ENCODE measurements at places on chromosomes 4 and X.

DNA sequence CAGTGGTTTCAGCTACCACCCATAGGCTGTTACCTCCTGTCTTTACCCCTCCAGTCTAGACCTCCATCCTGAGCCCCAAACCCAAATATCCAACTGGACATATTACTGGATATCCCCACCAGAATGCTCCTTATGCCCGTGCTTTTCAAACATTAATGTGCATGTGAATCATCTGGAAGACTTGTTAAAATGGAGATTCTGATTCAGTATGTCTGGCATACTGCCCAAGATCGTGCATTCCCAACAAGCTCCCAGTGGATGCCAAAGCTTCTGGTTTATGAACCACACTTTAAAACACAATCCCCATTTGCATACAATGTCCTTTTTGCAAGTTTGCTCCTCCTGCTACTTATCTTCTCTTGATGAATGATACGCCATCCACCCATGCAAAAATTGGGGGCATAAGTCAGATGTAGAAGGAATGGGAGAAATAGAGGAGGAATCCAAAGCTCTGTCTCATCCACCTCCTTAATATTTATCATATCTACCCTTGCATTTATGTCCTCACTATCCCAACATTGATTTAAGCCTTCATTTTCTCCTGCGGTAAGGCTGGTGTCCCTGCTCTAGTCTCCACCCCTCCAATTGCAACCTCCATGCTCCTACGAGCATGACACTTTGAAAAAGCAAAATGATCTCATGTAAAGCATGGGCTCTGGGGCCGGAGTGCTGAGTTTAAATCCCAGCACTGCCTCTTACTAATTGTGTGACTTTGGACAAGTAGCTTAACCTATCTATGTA lies 7.4 kb upstream of the PGRMC1 start:
- no peak for DNase-seq

- DNase-seq, result no peak
Measured at GRCh38 chr4:38390969-38391545, 272.9 kb upstream of the KLF3 start.

GRCh38 chrX:3743801-3744439 lies 30.5 kb upstream of the PRKX start:
- DNase-seq, result no peak

DNA sequence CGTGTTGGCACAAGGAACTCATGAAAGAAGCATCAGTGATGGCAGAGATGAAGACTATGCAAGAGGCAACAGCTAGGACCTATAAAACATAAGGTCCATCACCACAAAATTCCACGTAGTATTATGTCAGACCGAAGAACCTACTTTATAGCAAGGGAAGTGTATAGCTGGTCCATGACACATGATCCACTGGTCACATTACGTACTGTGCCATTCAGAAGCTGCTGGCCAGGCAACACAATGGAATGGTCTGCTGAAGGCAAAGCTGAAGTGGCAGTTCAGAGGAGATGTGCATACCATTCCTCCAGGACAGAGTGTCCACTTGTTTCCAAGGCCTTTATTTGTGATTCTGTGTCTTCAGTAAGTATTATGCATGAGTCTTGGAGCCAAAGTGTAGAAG lies 215.5 kb upstream of the UGT8 start:
- no peak for DNase-seq

- DNase-seq, result no peak
Measured at GRCh38 chr4:154911608-154912098, 130.6 kb downstream of the RBM46 start.

- no peak for DNase-seq
Measured at GRCh38 chr4:67037504-67038227, 507.6 kb downstream of the CENPC start.

DNA sequence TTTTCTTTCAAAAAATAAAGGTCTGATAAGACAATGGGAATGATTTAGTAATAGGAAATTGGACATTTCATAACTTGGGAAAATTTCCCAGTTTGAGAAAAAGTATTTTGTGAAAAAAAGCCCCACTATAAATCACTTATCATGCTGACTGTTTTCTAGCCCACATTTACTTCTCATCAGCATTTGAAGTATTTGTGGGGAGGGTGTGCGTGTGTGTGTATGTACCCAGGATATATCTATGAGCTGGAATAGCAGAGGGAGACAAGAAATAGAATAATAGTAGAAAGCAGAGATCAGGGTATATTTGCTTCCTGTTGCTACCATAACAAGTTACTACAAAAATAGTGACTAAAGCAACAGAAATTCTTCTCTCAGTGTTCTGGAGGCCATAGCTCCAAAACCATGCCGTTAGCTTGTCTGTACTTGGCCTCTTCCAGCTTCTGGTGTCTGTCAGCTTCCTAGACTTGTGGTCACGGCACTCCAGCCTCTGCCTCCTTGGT lies 139.8 kb downstream of the PTTG2 start:
- DNase-seq, result no peak

DNA sequence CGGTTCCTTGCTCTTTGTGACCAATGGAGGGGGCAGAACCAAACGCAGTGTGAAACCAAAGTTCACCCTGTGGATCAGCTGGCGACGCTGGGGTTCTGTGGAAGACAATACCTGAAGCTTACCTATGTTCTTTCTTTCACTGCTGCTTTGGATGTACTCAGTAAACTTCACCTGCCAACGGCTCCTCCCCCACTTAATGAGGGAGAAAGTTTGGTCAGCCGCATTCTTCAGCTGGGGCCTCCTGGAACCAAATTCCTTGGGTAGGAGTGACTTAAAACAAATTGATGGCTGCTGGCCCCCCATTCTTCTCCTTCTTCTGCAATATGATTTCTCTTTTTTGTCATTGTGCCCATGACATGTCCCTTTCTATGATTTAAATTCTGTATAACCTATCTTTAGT lies 282.4 kb downstream of the ANK2 start:
- DNase-seq, result no peak

DNA sequence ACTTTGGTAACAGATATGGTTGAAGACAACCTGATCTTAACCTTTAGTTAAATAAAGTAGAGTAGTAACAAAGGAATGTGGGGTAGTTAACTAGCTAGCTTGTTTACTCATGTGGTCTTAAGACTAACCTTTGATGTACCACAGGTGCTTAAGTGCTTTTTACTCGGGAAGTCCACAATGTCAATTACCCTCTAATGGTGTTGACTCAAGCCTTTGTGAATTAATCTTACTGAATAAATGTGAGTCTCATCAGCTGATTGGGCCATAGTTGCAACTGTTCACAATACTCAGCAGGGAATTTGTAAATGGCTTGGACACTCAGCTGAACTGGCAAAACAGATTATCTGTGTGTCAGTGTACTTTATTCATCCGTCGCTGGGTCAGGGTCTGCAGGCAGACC lies 119.0 kb upstream of the UGT8 start:
- no peak for DNase-seq

- no peak for DNase-seq
Measured at GRCh38 chrX:46576458-46576857, 2.9 kb downstream of the CHST7 start.

DNA sequence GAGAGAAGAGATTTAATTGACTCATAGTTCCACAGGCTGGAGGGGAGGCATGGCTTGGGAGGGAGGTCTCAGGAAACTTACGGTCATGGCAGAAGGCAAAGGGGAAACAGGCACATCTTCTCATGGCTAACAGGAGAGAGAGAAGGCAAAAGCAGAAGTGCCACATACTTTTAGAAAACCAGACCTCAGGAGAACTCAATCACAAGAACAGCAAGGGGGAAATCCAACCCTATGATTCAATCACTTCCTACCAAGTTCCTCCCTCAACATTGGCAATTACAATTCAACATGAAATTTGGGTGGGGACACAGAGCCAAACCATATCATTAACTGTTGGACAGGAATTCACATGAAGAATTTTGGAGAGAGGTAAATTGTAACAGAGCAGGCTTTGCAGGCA lies 485.3 kb upstream of the PITX2 start:
- DNase-seq, result no peak

DNA sequence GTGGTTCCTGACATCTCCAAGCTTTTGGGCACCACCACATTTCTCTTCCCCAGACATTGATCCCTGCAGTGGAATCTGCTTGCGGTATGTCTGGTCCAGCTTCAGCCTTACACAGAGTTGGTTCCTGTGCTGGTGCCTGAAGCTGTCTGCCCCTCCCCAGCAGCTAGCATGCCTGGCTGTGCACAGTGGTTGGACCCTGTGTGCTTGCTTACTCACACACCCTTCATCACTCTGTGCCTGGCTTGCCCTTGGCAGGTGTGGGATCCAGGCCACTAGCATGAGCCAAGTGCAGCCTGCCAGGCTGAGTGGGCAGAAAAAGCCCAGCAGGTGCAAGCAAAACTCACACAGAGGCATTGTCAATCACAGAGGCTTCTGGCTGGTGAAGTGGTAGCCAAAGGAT lies 473.8 kb downstream of the ACTRT1 start:
- DNase-seq, result no peak

- no peak for DNase-seq
Measured at GRCh38 chr4:168119100-168119499, 26.8 kb downstream of the ANXA10 start.

DNA sequence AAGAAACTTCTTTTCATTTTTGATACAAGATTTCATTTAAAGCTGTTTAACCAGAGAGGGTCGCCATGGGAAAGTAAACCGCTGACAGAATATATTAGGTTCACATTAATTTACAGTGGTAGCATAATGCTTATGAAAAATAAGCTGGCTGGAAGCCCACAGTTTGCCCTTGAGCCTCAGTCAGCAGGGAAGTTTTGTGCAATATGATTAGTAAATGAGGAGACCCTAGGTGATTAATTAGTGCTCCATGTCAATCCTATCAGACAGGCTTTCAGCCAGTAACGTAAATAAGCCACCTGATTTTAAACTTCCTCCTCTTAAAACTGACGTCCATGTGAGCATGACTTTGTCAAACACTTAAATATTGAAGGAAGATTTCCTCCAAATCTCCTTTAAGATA lies 134.2 kb downstream of the TSPAN5 start:
- no peak for DNase-seq

Measured in activated CD4-positive, CD25-positive, alpha-beta regulatory T cell treated with anti-CD3 and anti-CD28 coated beads, Interleukin-2, amount 50 U/mL, for 16 hours (primary cell).